ENCODE measurements at places on chromosomes 12 and 14.

- DNase-seq: no peak
These were observed 947 bp downstream of the TMEM52B start for GRCh38 chr12:10179776-10180181.

- DNase-seq: no peak
These were observed 94.4 kb upstream of the PLEKHG7 start for GRCh38 chr12:92608151-92609091.

GRCh38 chr14:104560586-104560945, 19.0 kb upstream of the C14orf180 start:
- no peak for DNase-seq

- DNase-seq: no peak
These were observed 86.3 kb downstream of the PDE6H start for GRCh38 chr12:15059123-15059522.

- DNase-seq: no peak
These were observed 37.1 kb upstream of the LTBP2 start for GRCh38 chr14:74649167-74649566.

- no peak for DNase-seq
These were observed 630.9 kb downstream of the DIO2 start for GRCh38 chr14:79580414-79580813.

DNA sequence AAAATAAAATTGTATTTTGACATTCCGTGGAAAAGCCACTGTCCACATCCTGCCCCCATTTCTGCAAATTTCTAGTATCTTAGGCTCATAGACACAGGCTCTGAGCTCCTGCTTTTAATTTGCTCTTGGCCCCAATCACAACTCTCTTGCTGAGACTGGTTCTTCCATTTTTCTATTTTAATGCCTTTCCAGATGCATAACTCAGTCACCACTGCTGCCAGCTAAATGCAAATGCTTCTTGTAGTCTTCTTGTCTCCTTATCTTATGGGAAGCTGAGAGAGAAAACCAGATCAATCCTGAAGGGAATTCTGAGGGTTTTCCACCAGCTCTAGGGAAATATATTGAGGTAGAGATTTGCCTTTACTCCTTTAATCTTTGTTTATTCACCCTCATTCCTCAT, 149.0 kb downstream of the DHRS2 start:
- no peak for DNase-seq

- no peak for DNase-seq
These were observed 64.3 kb upstream of the STON2 start for GRCh38 chr14:81464253-81465002.

DNA sequence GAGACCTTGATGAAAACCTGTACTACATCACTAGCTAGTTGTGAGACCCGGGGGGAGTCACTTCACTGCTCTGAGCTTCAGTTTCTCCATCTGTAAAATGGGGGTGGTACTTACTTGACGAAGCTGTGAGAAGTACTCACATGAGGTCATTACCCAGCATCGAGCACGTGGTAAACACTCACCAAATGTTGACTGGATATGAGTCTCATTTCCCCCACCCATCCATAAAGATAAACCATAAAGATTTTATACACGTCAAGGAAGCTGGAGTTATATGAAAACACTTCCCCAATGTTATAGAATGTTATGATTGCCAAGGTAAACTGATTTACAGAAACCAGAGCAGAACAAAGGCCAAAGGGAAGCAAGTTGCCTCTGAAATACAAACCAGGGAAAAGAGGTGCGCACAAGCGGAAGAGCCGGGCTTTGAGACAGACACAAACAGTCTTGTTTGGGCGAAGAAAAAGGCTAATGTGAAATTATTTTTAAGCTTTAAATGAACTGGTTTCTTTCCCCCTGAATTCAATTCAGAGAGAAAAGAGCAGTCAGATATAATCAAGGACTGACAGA, 536.8 kb downstream of the MED13L start:
- no peak for DNase-seq

DNA sequence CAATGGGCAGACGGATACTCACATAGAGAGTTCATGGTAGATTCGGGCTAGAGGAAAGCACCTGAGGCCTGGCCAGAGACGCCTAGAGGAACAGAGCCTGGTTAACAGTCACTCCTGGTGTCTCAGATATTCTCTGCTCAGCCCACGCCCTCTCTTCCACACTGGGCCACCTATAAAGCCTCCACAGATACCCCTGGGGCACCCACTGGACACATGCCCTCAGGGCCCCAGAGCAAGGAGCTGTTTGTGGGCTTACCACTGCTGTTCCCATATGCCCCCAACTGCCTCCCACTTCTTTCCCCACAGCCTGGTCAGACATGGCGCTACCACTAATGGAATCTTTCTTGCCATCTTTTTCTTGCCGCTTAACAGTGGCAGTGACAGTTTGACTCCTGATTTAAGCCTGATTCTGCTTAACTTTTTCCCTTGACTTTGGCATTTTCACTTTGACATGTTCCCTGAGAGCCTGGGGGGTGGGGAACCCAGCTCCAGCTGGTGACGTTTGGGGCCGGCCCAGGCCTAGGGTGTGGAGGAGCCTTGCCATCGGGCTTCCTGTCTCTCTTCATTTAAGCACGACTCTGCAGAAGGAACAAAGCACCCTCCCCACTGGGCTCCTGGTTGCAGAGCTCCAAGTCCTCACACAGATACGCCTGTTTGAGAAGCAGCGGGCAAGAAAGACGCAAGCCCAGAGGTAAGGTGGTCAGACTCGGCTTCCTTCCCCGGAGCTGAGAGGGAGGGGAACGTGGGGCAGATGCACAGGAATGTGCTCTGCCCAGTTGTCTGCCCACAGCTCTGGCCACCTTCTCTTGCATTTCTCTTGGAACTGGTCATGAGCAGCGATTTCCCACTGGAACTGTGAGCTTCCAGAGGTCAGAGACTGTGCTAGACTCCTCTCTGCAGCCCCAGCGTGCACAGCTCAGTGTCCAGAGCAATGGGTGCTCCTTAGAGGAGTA, at the start of gene CD4:
Gene CD4, plus strand, starts transcription at position 557 of the 953 bp plus-strand sequence. CDS start 10,611 bp downstream, outside the sequence.
- no peak for DNase-seq

GRCh38 chr12:7128681-7129286, at the start of gene RBP5:
TSS of gene RBP5 (minus strand) at chr12:7128889. CDS start at chr12:7128775, 114 bp downstream.
- no peak for DNase-seq

- no peak for DNase-seq
These were observed 62.9 kb upstream of the PSMA6 start for GRCh38 chr14:35229084-35229791.

DNA sequence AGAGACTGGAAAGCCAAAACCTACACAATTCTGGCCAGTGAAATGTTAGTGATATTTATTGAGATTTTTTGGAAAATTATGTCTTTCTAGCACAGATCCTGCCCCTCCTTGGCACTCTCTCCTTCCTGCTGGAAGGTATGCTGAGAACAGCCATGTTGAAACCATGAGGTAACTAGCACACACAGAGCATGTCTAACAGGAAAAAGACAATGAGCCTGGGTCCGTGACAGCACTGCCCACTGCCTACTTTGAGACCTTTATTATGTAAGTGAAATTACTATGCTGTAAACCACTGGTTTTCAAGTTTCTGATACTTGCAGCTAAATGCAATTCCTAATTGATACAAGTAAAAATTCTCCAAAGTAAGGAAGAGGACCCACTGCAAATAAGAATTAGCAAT, 81.6 kb upstream of the SINHCAF start:
- no peak for DNase-seq

- no peak for DNase-seq
These were observed 25.6 kb upstream of the CHPT1 start for GRCh38 chr12:101671833-101672232.

DNA sequence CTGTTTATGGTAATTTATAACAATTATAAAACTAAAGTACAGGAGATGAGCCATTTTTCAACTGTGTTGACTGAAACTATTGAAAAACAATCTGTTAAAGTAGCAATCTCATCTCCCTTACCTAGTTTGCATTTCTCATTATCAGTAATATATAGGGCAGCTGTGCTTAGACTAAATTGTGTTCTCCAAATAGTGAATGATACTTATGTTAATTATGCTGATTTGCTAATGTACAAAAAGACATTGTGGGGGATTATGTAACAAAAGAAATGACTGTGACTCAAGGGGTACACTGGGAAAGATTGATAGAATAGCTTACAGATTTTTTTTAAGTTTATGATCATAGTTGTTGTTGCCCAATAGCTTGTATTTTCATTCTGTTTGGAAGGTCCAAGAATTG, 207.7 kb downstream of the FUT8 start:
- no peak for DNase-seq

DNA sequence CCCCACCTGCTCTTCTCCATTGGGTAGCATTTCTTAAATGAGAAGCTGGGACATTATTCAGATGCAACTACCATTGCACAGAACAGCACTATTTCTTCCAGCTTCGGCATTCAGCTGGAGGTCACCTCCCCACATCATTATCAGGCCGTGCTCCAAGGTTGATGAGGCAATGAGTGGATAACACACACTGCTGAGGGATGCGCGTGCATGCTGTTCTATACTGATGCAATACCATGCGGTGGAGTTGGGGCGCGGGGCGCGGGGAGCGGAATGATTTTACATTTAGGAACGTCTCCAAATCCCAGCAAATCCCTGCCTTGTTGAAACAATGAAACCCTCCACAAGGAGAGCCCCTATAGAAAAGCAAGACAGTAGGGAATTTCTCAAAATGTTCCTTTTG, 283.4 kb downstream of the GRIN2B start:
- no peak for DNase-seq

DNA sequence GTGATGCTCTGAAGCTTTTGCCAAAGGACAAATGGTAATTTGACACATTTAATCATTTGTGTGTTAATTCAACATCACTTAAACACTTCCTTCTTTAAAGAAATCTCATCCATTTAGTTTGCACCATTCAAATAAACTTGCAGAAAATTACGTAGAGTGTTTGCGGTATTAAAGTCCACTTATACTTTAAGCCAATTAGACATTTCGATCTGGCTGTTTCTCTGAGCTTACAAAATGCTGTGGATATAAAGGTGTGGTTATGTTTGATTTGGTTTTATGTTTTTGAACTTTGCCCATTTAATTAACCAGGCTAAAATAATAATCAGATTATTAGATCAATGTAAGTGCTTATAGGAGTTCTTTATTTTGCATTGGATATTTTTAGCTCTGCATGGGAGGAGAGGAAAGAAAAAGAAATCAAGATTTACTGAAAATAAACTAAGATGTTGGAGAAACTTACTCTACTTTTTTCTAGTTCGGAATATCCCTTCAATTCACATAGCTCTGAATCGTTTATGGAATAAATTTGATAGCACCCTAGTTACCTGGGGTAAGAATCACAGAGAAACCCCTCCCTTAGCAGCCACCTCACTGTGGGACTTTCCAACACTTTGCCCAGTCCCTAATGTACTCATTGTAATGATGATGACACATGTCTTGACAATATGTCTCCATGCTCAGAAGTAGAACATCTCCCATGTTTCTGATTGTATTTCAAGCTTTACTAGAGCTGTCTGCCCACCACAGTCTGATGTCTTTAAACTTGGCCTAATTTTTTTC, 268.0 kb downstream of the BTG1 start:
- DNase-seq: no peak
